Stimulated activated CD4-positive, alpha-beta T cell treated with anti-CD3 and anti-CD28 coated beads, TNF-alpha, amount 100 ng/mL, for 24 hours (primary cell): ENCODE measurements at places on chromosomes 12 and 14.

GRCh38 chr14:100056431-100056830 is 8.8 kb upstream of the EVL start:
- DNase-seq = no peak

GRCh38 chr14:86712727-86713126 is 1182.8 kb downstream of the FLRT2 start:
- DNase-seq = no peak

DNA sequence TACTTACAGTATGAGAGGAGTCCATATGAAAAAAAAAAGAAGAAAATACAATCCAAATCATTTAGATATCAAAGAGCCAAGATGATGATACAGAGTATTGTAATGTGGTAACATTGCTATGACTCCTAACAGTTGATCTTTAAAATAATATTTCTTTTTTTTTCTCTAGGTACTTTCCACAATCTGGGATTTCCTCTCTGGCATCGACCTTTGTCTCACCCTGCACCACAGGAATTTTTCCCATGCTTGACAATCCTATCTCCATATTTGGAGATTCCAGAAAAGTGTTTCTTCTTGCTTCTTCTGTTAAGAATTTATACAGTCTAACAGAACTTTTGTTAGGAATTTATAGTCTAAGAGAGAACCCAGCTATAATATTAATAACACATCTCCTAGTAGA is 184.4 kb downstream of the ITPR2 start:
- no peak for DNase-seq

DNA sequence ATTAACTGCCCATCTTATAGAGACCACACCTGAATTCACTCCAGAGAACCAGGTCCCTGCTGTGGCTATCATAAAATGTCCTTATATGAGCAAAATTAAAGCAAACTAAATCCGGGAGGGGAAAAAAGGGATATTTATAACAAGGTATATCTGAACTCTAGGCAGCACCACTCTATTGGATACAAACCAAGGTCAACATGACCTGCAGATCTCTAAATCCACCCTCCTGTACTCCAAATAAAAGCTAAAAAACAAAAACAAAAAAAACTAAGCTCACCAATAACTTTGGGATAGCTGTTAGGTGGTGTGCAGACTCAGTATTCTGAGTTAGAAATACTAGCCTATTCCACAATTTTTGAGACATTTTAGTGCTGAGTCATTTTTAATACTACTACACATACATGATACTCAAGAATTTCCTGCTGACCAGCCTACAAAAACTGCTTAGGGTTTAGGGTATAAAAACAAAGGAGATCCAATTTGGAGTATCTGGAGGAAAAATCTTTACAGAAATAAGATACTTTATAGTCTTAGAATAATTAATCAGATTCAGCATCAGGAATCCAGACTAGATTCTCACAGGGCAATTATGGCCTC is 46.6 kb upstream of the LTBP2 start:
- no peak for DNase-seq

GRCh38 chr14:67411820-67412421 is at the start of gene PLEK2:
PLEK2 (minus strand) TSS chr14:67412165; CDS start chr14:67412059, 106 bp downstream.
- DNase-seq = no peak
